ENCODE measurements at places on chromosomes 1 and 21. TPM values are rescaled to one million over a fixed set of nuclear protein-coding genes. Genes with fewer than 3 reads are reported as not detected.

The TRABD2B gene
- total RNA-seq: under 0.01 TPM

The REN gene
- not detected for total RNA-seq

The CD2 gene
- not detected for total RNA-seq

The ANGPTL3 gene
- total RNA-seq: not detected

The TRIM63 gene
- total RNA-seq: not detected

Measured in bronchial smooth muscle cell (primary cell).